ENCODE measurements at places on chromosomes 5 and 9.

GRCh38 chr5:169808118-169808581 is 171.1 kb downstream of the DOCK2 start:
- no peak for DNase-seq

DNA sequence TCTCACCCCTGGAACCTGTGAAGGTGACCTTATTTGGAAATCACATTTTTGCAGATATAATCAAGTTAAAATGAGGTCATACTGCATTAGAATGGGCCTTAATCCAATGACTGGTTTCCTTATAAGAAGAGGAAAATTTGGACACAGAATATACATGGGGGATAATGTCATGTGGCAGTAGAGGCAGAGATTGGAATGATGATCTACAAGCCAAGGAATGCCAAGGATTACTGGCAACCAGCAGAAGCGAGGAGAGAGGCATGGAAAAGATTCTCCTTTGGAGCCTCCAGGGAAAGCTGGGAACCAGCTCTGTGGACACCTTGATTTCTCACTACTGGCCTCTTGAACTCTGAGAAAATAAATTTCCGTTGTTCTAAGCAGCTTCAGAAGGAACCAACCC is 20.2 kb upstream of the CEP78 start:
- DNase-seq: no peak

- DNase-seq: no peak
Measured at GRCh38 chr5:10741661-10742060, 19.4 kb downstream of the DAP start.

GRCh38 chr5:30103452-30104202 is 1089.9 kb upstream of the CDH6 start:
- DNase-seq: no peak

DNA sequence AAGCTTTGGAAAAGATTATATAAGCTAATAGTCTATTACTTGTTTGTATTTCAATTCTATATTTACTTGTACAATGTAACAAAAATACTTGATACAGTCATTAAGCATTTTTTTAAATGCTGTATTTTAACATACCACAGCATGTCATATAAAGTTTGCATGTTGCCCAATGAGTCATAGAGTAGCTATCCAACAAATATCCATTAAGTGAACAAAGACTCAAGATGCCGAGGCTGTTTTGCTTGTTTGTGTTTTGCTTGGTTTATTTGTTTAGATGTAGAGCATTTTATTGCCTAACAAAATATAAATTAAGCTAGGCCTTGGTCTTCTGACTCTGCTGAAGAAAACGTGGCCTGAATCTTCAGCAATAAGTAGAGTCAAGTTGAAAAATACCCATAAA is 1584.3 kb upstream of the NUDT12 start:
- no peak for DNase-seq

- no peak for DNase-seq
Measured at GRCh38 chr5:119275146-119275545, 80.7 kb upstream of the TNFAIP8 start.

DNA sequence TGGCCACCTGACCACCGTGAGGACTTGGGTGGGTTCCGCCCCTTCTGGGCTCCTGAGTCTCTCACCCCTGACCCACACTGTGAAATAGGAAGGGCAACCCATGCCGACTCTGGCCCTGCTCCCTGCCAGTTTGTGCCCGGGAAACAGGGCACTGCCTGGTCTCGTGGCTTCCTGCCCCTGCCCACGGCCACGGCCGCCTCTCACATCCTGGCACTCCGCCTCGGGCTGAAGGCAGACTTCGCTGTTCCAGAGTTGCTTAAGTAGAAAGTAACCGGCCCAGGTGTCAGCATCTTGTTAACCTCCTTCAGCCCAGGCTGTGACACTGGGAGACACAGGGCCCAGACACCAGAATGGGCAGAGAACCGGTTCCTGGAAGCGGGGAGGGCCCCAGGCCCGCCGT is 68.7 kb upstream of the RNU6ATAC start:
- no peak for DNase-seq

DNA sequence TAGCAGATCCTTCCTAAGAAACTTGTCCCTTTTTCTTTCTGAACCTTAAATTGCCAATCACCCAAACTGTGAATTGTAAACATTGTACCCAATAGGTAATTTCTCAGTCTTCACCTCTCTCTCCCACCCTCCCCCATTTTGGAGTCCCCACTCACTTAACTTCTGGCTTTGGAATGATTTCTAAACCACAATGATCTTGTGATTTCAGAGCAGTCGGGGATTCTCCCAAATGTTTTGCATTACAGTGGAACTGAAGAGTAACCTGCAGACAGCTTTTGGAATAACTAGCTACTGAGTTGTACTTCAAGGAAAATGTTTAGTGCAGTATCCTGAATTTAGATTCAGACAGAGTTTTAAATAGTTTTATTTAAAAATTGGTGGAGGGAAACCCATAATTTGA is 19.2 kb downstream of the SLC27A6 start:
- no peak for DNase-seq

GRCh38 chr5:89349246-89349980 is 466.4 kb upstream of the MEF2C start:
- no peak for DNase-seq

GRCh38 chr9:82572146-82572545 is 490.8 kb downstream of the RASEF start:
- no peak for DNase-seq

- DNase-seq: no peak
Measured at GRCh38 chr5:11322133-11322532, 561.1 kb upstream of the DAP start.

All from naive thymus-derived CD8-positive, alpha-beta T cell (primary cell).